ENCODE measurements at places on chromosomes 4 and X.

GRCh38 chrX:16852617-16853179, 17.5 kb downstream of the RBBP7 start:
- DNase-seq = no peak

DNA sequence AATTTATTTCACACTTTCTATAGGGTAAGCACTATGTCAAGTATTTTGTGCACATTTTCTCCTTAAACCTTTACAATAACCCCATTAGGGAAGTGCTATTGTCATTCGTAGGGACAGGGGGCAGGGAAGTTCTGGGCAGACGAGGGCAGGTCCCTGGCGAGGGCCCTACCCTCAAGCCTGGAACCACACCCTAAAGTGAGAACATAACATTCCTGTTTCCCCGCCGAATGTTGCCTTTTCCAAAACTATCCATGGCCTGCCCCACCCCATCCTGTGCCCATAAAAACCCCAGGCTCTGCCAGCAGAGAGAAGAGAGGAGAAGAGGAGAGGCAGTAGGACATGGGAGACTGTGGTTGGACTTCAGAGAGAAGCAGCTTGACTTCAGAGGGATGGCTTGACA, 39.8 kb upstream of the CCKAR start:
- DNase-seq = no peak

DNA sequence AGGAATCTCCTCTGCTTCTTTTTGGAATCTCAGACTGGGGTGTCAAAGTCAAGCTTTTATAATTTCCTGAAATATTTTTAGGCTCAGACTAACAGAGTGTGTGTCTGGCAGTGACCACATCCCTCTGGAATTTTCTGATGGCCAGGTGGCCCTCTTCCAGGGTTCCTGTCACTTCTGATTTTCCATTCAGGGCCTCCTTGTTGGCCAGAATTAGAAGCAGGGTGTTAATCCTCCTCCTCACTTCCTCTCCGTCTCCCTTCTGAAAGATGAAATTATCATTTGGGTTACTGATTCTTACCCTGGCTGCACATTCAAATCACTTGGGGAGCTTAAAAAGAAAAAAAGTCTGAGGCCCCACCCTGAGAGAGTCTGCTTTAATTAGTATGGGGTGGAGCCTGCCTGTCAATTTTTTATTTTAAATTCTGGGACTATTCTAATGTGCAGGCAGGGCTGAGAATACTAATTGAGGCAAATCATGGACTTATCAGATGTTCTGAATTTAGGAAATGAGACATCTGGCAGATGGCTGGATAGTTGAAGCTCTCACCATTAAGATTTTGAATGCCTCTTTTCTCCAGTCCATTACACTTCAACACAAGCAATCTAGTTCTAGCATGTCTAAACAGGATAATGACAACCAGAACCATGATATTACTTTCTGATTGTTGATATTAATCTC, 43.2 kb downstream of the HAND2 start:
- no peak for DNase-seq

DNA sequence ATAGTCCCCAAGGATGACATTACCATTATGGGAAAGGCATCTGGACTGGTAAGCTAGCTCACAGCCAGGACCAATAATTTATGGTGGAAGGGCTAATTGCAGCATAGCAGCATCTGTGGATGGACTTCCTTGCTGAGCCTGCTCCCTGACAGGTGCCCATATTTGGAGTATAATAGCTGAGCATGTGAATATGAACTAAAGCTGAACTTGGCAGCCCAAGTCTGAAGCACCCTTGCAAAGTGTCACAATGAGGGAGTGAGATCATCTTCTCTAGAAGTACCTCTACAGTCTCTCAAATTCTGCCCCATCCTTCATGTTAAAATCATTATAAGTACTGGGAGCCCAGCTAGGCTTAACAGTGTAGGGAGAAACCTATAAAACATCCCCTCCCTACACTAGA, 128.2 kb upstream of the INPP4B start:
- DNase-seq = no peak

- DNase-seq = no peak
These were observed 3.6 kb downstream of the SLC10A6 start for GRCh38 chr4:86845593-86845992.

Data from stimulated activated CD8-positive, alpha-beta memory T cell treated with anti-CD3 and anti-CD28 coated beads, Interleukin-7, amount 100 ng/mL, for 4 hours (primary cell).